Stimulated activated CD4-positive, alpha-beta T cell treated with anti-CD3 and anti-CD28 coated beads, Interleukin-1b, Interleukin-23, amount 100 ng/mL, for 24 hours (primary cell): ENCODE measurements at places on chromosomes 5 and 9.

- no peak for DNase-seq
Observed at GRCh38 chr9:135561391-135562234, at the start of gene PAEP. Gene PAEP (plus strand): TSS chr9:135561756.

DNA sequence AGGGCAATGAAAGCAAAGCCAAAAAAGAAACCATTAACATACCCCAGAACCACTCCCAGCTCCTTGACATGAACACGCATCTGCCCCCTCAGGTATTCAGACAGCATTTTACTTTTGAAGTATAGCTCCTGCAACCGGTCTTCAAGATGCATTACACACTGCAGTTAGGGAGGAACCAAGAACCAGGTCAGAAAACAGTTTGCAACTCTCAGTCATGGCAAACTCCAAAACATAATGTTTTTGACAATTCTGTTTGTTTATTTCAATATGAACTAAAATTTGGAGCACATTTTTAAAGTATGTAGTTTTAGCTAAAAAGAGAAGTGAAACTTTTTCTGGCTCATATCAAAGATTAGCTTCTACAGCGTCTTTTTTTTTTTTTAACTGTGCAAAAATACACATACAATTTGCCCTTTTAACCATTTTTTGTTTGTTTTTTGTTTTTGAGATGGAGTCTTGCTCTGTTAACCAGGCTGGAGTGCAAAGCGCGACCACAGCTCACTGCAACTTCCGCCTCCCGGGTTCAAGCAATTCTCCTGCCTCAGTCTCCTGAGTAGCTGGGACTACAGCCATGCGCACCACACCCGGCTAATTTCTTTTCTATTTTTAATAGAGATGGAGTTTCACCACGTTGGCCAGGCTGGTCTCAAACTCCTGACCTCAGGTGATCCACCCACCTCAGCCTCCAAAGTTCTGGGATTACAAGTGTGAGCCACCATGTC, 12.2 kb upstream of the RAPGEF6 start:
- DNase-seq: no peak

- DNase-seq: no peak
Observed at GRCh38 chr5:154587123-154588026, 109.3 kb upstream of the HAND1 start.

GRCh38 chr5:8813180-8813579, 732.7 kb downstream of the SEMA5A start:
- DNase-seq: no peak

- no peak for DNase-seq
Observed at GRCh38 chr9:106872641-106873040, 9.7 kb downstream of the ZNF462 start.

DNA sequence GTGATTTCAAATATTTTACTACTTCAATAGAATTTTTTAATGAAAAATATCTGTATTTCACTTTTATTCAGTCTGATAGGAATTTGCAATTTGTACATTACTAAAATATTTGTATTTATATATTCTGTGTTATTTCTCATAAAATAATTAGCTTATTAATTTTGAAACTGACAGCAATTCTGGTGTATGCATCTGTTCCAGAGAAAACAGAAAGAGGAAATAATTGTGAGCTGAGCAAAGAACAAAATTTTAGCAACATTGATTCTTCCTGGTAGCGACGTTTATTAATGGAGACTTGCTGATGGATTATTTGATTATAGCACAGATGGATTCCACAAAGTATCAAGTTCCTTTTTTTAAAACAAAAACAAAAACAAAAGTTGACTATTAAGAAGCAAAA, 61.0 kb downstream of the ST8SIA4 start:
- DNase-seq: no peak
